ENCODE measurements at places on chromosomes 7 and 10. TPM values are rescaled to one million over a fixed set of nuclear protein-coding genes. Genes with fewer than 3 reads are reported as not detected.

Gene KLHL7
- 35.1 TPM for total RNA-seq

Gene PRLHR
- total RNA-seq = not detected

Gene NANOS1
- 0.48 TPM for total RNA-seq

Gene DPYSL4
- total RNA-seq = 47.4 TPM

Gene EDRF1
- 23.6 TPM for total RNA-seq

Gene UPK3B
- not detected for total RNA-seq

Gene SLC13A4
- total RNA-seq = not detected

Gene H2BK1
- not detected for total RNA-seq

Gene ECHDC3
- total RNA-seq = 1.3 TPM

Gene GRID2IP
- not detected for total RNA-seq

Gene RNLS
- total RNA-seq = 2.6 TPM

Gene GRM8
- total RNA-seq = not detected
